ENCODE measurements at places on chromosomes 2 and 18.

GRCh38 chr2:58101500-58101899 lies 54.9 kb downstream of the VRK2 start:
- DNase-seq: no peak

GRCh38 chr18:36455931-36456330 lies 158.4 kb downstream of the FHOD3 start:
- no peak for DNase-seq

GRCh38 chr2:234355021-234355720 lies 141.7 kb downstream of the ARL4C start:
- no peak for DNase-seq

GRCh38 chr18:74455386-74455785 lies 1.7 kb downstream of the DIPK1C start:
- DNase-seq: no peak

DNA sequence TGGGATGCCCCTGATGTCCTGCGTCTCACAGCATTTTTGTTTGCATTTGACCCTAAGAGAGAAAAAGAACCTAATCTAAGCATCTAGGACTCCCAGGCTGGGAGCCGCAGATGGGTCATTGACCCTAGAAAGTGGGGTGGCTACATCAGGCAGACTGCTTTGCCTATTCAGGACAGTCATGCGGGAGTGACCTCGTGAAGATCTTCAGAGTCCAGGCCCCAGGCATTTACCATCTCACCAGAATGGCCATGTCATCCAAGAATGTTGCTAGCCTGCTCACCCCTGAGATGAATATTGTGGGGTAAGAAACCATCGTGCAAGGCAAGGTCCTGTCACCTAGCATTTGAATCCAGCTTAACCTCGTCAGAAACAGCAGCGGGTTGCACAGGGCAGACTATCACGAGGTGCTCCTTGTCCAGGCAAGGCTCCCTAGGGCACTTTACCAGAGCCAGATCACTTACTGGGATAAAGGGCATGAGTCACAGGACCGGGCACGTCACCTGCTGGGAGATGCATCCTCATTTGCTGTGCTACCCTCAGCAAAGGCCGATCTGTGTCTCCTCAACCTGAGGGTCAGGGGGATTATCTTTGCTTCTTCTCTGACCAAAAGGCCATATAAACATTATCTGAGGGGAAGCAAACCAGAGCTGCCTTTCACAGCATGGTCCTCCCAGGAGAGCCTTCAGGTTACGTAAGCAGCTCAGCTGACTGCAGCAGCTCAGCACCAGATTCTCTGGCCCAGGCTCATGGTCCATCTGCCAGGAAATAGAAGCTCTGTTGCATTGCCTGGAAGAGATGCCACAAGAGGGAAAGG lies 162.3 kb downstream of the ACKR3 start:
- no peak for DNase-seq

- no peak for DNase-seq
These were observed 107.1 kb downstream of the TFCP2L1 start for GRCh38 chr2:121177896-121178295.

DNA sequence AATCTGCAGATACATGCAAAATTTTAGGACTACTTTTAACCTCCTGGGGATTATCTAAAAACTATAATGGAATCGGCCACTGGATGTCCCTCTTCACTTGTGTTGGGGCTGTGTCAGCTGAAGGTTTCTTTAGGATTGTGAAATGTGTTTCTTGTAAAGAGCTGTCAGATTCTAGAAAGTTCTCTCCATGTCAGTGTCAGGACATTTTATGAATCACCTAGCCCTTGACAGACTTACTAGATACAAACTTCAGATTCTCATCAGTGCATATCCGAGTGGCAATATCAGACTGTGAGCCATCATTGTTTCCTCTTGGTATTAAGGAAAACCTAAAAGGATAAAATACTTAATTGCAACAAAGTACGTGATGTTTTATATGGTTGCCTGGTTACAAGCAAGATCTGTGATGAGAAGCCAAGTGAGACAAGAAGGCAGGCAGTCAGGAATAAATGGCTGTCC lies 107.3 kb downstream of the CPS1 start:
- DNase-seq: no peak

DNA sequence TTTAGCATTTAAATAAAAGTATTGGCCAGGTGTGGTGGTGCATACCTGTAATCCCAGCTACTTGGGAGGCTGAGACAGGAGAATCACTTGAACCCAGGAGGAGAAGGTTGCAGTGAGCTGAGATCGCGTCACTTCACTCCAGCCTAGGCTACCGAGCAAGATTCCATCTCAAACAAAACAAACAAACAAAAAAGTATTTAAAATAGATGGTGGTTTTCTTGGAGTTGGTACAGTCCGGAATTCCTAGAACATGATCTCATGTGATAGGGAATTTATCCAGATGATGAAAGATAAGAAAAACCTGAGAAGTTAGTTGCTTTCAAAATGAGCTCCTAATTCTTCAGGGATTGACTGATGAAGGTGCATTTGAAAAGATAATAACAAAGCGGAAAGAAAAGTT lies 62.0 kb downstream of the BIRC6 start:
- DNase-seq: no peak

DNA sequence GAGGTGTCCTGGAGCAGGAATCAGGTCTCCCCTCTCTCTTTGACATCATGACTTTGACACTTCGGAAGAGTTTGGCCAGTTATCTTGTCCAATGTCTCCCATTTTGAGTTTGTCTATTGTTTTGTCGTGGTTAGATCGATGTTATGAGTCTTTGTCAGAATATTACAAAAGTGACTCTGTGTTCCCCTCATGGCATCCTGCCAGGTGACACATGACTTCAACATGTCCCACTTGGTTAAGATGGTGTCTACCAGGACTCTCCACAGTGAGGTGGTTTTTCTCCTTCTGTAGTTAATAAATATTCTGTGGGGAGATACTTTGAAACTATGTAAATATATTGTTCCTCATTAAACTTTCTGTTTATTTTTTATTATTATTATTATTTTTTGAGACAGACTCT lies 76.6 kb upstream of the BZW1 start:
- no peak for DNase-seq

GRCh38 chr2:58609326-58609725 lies 368.2 kb upstream of the FANCL start:
- DNase-seq: no peak

DNA sequence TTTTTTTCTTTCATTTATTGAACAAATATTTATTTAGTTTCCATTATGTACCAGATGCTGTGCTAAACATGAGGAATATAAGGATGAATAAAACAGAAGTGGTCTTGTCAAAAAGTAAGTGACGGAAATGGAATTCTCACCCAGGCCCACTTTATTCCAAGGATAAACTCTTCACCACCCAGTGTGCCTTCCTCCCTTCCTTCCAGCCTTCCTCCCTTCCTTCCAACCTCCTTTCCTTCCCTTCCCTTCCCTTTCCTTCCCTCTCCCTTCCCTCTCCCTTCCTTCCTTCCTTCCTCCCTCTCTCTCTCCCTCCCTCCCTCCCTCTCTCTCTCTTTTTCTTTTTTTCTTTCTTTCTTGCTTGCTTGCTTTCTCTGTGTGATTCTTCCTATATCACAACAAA lies 240.8 kb downstream of the DPP10 start:
- no peak for DNase-seq

All from stimulated activated CD8-positive, alpha-beta memory T cell treated with anti-CD3 and anti-CD28 coated beads, Interleukin-4, amount 100 ng/mL, for 1 hour (primary cell).